ENCODE measurements at places on chromosomes 12 and 14.

- no peak for DNase-seq
Observed at GRCh38 chr12:32993404-32993803, 96.8 kb upstream of the PKP2 start.

- no peak for DNase-seq
Observed at GRCh38 chr14:103528146-103528586, 830 bp upstream of the TRMT61A start.

DNA sequence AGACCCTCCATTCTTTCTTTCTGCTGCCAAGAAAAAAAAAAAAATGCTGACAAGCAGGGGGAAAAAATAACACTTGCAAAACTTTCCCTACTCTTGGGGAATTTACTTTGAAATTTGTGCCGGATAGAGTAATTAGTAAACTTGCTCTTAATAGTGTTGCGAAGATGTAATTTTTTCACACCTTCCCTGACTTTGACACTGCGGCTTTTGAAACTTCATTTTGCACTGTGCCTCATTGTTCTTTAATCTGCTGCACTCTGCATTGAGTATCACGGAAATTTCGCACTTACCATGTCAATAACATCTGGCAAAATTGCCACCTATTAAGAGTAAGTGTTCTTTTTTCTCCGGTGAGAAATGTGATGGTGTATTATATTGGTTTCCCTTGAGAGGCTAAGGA, 596.1 kb downstream of the VRK1 start:
- no peak for DNase-seq

DNA sequence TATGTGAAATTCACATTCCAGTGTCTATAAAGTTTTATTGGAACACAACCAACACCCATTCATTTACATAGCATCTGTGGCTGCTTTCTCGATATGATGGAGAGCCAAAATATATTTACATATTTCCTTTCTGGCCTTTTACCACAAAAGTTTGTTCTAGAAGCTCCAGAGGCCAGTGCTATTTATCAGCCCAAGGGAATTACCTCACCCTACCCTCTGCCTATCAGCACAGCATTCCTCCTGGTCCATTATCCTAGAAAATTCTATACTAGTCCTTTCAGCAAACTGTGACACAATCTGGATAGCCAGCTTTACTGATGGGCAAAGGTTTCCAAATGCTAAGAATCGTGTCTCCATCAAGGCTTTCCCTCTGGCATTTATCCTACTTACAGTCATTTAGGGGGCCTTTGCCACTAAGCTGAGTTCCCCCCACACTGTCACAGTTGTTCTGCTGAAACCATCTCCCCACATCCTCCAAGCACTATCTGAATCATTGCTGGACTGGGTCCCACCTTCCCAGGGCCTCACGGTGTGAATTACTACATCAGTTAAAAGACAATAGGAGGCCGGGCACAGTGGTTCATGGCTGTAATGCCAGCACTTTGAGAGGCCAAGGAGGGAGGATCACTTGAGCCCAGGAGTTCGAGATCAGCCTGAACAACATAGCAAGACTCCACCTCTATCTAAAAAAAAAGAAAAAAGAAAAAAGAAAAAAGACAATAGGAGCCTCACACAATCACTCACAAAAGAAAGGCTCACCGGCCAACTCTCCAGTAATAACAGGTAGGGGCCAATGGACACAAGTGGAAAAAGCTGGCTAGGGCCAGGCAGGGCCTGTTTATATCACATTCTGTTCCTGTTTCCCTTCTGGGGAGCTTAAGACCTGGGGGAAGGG, 12.1 kb downstream of the SYNE3 start:
- no peak for DNase-seq

DNA sequence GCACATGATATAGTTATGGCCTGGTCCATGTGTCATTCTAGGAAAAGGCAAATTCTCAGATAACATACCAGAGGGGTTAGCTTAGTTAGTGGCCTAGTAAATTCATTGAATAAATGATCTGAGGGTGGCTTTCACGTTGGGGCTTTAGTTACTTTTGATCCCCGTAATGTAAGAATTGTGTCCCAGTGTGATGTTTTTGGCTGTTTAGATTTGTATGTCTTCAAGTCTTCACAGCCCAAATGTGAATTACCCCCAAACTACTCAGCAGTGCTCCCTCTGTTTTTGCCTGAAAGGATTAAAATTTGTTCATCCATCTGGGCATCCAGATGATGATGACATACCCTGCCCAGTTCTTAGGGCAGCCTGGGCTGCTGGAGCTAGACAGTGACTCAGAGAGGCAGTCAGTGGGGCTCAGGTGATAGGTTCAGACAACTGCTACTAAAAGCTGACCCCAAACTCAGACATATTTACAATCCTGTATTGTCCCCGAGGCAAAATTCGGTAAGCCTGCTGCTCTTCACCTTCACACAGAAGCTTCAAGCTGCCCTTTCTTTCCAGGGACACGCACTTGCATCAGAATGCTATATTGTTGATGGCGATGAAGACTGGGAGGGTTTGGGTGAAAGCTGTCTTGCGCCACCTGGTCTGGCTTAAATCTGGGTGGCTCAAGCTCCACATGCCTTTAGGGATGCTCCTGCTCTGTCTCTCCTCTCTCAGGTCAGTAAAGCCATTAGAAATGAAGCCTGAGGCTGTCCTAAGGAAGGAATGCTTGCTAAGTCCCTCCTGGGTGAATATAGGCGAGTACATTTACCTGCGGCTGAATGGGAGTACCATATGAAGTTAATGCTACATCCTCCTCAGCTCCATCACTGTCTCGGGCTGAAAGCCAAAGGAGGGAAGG, 10.3 kb downstream of the GPRC5D start:
- DNase-seq, result peak; percentile 43

DNA sequence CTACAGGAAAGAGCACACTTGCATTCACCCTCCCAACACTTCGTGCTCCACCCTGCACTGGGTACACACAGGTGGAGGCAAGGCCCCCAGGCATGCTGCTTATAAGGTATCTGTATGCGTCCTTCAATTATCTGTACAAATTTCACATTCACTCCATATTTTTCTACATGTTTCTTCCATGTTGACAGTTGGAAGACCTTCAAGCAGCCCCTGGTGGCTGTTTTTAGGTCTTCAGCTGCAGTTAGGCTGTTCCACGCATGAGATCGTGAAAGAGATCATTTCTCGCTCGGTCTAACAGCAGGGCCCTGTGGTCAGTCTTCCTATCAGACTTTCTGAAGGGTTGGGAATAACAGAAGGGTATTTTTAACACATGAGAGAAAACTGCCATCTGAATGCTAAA, 47.1 kb downstream of the PLXNC1 start:
- DNase-seq, result no peak

DNA sequence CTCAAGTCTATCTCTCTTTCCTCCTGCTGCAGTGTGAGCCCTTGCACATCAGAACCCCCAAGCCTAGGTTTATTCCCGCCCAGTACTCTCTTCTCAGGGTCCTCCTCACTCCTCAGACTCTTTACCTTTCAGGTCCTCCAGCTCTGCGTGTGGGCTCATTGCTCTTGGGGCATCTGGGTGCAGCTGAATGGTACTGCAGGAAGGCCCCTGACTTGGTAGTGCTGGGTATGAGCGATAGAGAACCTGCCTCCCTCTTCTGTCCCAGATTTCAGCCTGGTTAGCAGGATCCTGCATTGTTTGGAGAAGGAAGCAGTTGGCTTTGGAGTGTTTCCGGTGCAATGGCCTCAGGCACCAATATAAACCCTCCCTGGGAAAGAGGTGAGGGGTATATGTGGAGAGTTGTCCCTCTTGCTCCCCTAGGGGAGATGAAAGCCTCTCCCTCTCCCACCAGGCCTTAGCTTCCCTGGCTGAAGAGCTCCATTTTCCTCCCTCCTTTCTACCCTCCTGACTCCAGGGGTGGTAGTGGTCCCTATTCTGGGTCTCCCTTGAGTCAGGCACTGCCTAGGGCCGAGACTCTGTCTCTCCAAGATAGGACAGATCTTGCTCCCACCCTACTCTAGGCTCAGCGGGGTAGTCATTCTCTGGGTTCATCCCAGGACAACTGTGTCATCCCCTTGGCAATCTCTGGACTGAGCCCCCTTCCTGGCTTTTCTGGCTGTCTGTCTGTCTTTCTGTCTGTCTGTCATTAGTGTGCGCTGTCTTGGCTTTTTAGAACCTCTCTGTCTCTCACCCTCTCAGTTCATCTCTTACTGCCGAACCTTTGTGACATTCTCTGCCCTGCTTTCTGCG, 3.8 kb downstream of the LRP1 start:
- no peak for DNase-seq

- no peak for DNase-seq
Observed at GRCh38 chr12:23686095-23686494, 263.4 kb downstream of the SOX5 start.

GRCh38 chr12:96266238-96266637, 72.1 kb downstream of the ELK3 start:
- DNase-seq, result no peak

DNA sequence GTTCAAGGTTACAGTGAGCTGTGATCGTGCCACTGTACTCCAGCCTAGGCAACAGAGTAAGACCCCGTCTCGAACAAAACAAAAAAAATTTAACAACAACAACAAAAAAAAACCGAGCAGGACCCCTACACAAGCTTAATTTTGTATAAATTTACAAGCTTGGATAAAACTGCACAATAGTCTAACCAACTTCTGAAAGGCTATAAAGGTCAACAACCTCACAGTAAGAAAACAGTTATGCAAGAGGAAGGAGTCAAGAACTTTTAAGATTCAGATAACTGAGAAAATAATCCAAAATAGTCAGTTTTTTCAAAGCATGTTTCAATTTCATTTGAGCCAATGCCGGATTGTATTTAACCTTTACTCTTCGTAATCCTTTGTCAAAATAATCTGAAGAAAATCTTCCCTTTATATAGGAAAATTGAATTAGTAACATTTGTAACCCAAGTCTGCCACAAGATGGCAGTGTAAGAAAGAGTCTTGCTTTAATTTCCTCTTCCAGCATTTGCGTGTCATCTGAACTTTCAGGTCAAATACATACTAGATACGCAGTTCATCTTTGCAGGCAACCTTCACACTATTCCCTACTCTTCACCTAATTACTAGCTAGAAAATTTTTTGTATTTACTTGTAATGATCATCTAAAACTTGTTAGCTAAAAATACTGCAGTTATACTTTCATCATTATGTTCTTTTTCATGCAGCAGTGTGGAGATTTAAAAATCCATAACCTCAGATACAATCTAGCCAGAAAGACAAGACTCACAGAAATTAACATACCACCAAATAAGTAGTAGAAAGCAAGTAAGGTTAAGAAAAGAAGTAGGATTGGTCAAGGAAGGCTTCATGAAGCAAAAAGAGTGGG, 5.8 kb downstream of the CCNB1IP1 start:
- DNase-seq, result peak; percentile 74

DNA sequence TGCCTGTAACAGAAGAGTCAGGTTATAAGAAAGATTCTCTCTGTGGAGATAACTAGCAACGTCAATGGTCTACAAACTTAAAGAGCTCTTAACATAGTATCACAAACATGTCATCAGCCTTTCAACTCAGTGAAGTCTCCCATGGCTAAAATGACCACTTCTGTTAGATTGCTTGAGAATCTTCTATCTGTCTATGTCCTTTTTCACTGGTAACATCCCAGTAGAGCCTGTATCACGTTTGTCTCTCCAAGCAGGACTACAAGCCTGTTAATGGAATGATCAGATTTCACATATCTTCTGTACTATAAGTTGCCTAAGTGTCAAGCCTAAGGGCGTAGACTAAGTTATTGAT, 50.7 kb downstream of the SLC2A13 start:
- no peak for DNase-seq

GRCh38 chr12:111428728-111429175, 23.0 kb downstream of the SH2B3 start:
- no peak for DNase-seq

Measured in kidney tubule cell (primary cell).